NCI-H69 (cell line): ENCODE measurements at places on chromosomes 13 and 19.

GRCh38 chr19:3613818-3614661 is 7.4 kb upstream of the TBXA2R start:
- DNase-seq = peak; percentile 66

DNA sequence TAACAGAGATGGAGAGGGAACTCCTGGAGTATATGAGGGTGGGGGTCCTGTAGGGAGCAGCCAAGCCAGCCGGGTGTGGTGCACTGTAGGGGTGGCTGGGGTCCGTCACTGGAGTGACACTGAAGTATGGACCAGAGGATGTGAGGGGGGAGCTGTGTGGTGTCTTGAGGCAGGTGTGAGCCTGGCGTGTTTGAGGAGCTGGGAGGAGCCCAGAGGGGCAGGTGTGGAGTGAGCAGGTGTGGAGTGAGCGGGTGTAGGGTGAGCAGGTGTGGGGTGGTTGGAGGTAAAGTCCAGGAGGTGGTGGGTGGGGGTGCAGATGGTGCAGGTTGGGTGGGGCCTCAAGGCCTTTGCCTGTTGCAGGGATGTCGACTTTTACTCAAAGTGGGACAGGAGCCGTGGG is 5.9 kb downstream of the B3GNT8 start:
- peak; percentile 73 for DNase-seq

DNA sequence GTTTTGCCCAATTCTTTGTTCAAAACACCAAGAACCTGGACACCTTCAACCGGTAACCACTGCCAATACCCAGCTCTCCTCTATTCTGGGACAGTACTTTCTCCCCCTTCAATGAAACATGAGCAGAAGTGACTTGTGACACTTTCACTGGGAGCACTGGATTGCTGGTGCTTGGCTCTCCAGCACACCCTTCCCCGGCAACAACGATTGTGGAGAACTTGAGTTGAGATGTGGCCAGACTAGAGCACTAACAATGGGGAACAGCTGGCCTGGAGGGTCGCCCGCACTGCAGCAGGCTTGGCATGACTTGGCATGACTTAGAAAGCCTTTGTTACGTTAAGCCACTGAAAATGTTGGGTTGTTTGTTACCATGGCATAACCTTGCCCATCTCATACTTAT is 7.5 kb upstream of the B3GLCT start:
- no peak for DNase-seq

GRCh38 chr19:9885077-9885552 is 50.0 kb downstream of the PIN1 start:
- DNase-seq = peak; percentile 37

DNA sequence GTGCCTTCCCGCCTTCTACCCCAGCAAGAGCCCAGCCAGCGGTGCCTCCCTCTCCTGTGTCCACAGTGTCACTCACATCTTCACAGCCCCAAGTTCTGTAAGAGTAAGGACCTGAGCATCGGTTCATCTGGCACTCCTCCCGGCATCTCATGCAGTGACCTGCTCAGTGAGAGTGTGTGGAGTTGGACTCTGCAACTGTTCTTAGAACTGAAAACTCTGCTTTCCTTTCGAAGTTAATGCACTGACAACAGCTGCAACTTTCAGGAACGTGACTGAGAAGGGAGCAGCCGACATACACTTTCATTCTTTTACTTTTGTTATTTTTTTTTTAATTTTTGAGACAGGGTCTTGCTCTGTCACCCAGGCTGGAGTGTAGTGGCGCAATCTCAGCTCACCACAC is 41.2 kb downstream of the CEP89 start:
- no peak for DNase-seq

DNA sequence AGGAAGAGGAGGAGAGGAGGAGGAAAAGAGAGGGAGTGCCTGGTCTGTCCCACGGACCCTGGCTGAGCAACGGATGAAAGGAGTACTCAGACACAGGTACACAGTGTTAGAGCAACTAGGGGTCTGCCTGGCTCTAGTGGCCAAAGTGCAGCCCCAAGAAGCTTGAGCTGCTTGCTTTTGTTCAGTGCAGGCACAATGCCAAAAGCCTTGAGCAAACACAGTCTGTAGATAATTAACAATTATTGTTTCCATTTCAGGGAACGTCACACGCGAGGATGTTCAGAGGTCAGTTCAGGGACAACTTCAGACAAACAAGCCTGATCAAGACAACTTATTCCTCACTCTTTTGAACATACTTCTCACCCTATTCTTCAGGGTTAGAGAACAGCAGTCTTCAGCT is 32.2 kb upstream of the ZNF726 start:
- DNase-seq = peak; percentile 58

DNA sequence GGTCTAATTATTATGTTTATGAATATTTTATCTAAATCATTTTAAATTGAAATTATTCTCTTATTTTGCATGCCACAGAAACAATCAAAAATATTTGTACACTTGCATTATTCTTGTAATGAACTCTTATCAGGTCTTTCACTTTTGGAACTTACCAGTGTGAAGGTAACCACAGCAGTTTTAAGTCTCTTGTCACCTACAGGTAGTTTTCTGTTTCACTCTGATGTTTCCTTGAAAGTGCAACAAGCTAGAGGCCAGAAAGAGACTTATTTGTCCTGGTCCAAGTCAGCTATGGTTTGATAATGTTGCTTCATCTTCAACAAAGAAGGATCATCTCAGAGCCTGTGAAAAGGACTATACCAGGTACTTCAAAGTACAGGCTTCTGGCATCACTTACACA is 133.4 kb upstream of the NBEA start:
- DNase-seq = no peak

- peak; percentile 1 for DNase-seq
These were observed 77.4 kb downstream of the CYSLTR2 start for GRCh38 chr13:48731001-48731658.

- DNase-seq = no peak
These were observed 429.8 kb downstream of the FOXO1 start for GRCh38 chr13:40236566-40237168.

DNA sequence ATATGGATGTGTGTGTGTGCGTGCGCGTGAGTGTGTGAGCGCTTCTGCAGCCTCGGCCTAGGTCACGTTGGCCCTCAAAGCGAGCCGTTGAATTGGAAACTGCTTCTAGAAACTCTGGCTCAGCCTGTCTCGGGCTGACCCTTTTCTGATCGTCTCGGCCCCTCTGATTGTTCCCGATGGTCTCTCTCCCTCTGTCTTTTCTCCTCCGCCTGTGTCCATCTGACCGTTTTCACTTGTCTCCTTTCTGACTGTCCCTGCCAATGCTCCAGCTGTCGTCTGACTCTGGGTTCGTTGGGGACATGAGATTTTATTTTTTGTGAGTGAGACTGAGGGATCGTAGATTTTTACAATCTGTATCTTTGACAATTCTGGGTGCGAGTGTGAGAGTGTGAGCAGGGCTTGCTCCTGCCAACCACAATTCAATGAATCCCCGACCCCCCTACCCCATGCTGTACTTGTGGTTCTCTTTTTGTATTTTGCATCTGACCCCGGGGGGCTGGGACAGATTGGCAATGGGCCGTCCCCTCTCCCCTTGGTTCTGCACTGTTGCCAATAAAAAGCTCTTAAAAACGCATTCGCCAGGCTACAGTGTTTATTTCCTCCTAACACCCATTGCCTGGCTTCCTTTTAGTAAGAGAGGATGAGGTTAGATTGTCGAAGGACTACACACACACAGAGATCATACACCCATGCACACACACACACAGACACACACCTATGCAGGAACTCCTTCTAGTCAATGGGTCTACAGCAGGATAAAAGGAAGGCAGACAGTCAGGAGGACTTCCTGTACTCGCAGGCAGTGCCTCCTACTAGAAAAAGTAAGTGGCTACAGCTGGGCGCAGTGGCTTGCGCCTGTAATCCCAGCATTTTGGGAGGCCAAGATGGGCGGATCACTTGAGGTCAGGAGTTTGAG is 7.1 kb downstream of the FOSB start:
- peak; percentile 63 for DNase-seq

- no peak for DNase-seq
These were observed 25.1 kb upstream of the C13orf46 start for GRCh38 chr13:113998781-113999617.

GRCh38 chr13:48230541-48230940 is 2.5 kb upstream of the ITM2B start:
- no peak for DNase-seq
